ENCODE measurements at places on chromosomes 1 and 21. TPM values are rescaled to one million over a fixed set of nuclear protein-coding genes. Genes with fewer than 3 reads are reported as not detected.

DNA sequence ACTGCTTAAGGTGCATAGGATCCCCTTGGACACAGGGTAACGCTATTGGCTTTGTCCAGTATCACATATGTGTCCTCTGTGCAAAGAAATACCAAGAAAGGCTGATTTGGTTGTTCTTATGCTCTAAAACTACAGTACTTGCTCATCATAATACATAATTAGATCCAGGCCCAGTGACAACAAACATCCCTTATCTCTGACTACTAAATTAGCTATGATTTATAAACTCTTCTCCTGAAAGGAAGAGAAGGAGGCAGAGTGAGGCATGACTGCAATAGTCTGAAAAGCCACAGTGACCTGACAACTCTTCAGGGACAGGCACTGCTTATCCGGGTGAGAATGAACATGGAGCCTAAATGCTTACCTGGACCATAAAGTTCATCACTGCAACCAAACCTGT, 30.7 kb downstream of the MGST3 start:
- peaks cover 39% of the 10 kb centered on the region for H3K36me3 ChIP-seq
- no peak overlapping the region for H3K4me3 ChIP-seq
- no peaks in the 10 kb centered on the region for H3K4me1 ChIP-seq
- DNase-seq, result no peak
- no peak overlapping the region for H3K27ac ChIP-seq
- H3K27me3 ChIP-seq, result no peaks in the 10 kb centered on the region

- peak; percentile 66 for DNase-seq
- no peaks in the 10 kb centered on the region for H3K4me1 ChIP-seq
- no peaks in the 10 kb centered on the region for H3K36me3 ChIP-seq
- H3K27me3 ChIP-seq, result no peaks in the 10 kb centered on the region
- peak overlapping the region; percentile 55 for H3K4me3 ChIP-seq
Observed at GRCh38 chr1:7902478-7903085, 38.1 kb downstream of the TNFRSF9 start.

- no peak overlapping the region for H3K4me3 ChIP-seq
- H3K36me3 ChIP-seq, result no peaks in the 10 kb centered on the region
- no peak overlapping the region for H3K27ac ChIP-seq
- no peak for DNase-seq
Observed at GRCh38 chr21:40351006-40351405, 483.8 kb downstream of the PCP4 start.

GRCh38 chr1:97145321-97145956, 423.9 kb downstream of the PTBP2 start:
- H3K36me3 ChIP-seq, result no peaks in the 10 kb centered on the region
- H3K27ac ChIP-seq, result no peak overlapping the region
- H3K27me3 ChIP-seq, result no peaks in the 10 kb centered on the region
- no peak overlapping the region for H3K4me3 ChIP-seq
- DNase-seq, result no peak
- H3K4me1 ChIP-seq, result no peaks in the 10 kb centered on the region

DNA sequence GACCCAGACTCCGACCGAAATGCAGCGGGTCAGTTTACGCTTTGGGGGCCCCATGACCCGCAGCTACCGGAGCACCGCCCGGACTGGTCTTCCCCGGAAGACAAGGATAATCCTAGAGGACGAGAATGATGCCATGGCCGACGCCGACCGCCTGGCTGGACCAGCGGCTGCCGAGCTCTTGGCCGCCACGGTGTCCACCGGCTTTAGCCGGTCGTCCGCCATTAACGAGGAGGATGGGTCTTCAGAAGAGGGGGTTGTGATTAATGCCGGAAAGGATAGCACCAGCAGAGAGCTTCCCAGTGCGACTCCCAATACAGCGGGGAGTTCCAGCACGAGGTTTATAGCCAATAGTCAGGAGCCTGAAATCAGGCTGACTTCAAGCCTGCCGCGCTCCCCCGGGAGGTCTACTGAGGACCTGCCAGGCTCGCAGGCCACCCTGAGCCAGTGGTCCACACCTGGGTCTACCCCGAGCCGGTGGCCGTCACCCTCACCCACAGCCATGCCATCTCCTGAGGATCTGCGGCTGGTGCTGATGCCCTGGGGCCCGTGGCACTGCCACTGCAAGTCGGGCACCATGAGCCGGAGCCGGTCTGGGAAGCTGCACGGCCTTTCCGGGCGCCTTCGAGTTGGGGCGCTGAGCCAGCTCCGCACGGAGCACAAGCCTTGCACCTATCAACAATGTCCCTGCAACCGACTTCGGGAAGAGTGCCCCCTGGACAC, 534 bp downstream of the C1orf56 start:
- H3K36me3 ChIP-seq, result peaks cover 17% of the 10 kb centered on the region
- peaks cover 54% of the 10 kb centered on the region for H3K4me1 ChIP-seq
- no peaks in the 10 kb centered on the region for H3K27me3 ChIP-seq
- H3K27ac ChIP-seq, result peak overlapping the region; percentile 53
- peak overlapping the region; percentile 76 for H3K4me3 ChIP-seq
- peak; percentile 38 for DNase-seq

GRCh38 chr1:41571041-41571440, 86.6 kb upstream of the EDN2 start:
- no peak for DNase-seq
- H3K4me3 ChIP-seq, result no peak overlapping the region
- H3K27ac ChIP-seq, result no peak overlapping the region
- H3K36me3 ChIP-seq, result peaks cover 3% of the 10 kb centered on the region

DNA sequence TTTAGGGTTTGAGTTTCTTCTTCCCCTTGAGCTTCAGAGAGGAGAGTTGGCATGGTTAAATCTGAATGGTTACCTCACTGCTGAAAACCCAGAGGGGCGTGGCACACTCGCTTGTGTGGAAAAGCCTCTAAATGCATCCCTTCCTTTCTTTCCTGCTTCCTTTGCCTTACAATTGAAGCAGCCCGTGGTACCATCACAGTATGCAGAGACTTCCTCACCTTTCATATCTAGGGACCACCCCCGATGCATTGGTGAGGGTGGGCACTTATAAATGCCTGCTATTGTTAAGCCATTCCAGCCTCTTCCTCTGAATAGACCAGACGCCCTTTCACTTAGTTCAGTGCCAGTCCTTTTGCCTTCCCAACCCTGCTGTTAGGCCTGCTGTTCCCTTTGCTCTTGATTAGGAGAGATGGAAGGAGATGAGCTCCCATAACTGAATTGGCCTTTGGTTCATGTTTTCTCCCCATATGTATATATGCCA, 21.9 kb upstream of the LAX1 start:
- no peak overlapping the region for H3K4me3 ChIP-seq
- H3K27ac ChIP-seq, result no peak overlapping the region
- H3K36me3 ChIP-seq, result peaks cover 8% of the 10 kb centered on the region

- peak overlapping the region; percentile 14 for H3K27ac ChIP-seq
- H3K4me3 ChIP-seq, result no peak overlapping the region
- H3K4me1 ChIP-seq, result no peaks in the 10 kb centered on the region
- no peak for DNase-seq
- no peaks in the 10 kb centered on the region for H3K36me3 ChIP-seq
- no peaks in the 10 kb centered on the region for H3K27me3 ChIP-seq
Observed at GRCh38 chr1:65317866-65318653, 8.7 kb downstream of the DNAJC6 start.

DNA sequence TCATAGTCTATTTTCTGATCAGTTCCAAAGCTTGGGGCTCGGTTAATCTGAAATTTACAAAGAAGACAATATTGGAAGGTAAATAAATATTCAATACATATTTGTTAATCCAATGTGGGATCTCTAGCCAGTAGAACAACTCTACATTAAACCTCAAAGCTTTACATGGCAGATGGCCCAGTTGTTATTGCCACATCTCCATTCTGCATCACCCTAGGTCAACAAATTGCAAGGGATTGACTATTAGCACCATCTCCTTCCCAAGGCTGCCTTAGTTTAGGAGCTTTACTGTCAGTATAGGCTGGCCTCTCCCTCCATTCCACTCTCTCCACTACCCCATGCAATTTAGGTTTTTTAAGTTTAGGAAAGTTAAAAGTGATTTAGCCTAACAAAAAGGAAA, 69.7 kb downstream of the TTLL7 start:
- DNase-seq, result no peak
- no peak overlapping the region for H3K4me3 ChIP-seq
- H3K4me1 ChIP-seq, result no peaks in the 10 kb centered on the region
- H3K27ac ChIP-seq, result no peak overlapping the region

- no peak overlapping the region for H3K27ac ChIP-seq
- no peaks in the 10 kb centered on the region for H3K27me3 ChIP-seq
- H3K4me1 ChIP-seq, result peaks cover 30% of the 10 kb centered on the region
- no peaks in the 10 kb centered on the region for H3K36me3 ChIP-seq
- DNase-seq, result peak; percentile 4
Observed at GRCh38 chr1:58854576-58854975, 70.7 kb upstream of the JUN start.

DNA sequence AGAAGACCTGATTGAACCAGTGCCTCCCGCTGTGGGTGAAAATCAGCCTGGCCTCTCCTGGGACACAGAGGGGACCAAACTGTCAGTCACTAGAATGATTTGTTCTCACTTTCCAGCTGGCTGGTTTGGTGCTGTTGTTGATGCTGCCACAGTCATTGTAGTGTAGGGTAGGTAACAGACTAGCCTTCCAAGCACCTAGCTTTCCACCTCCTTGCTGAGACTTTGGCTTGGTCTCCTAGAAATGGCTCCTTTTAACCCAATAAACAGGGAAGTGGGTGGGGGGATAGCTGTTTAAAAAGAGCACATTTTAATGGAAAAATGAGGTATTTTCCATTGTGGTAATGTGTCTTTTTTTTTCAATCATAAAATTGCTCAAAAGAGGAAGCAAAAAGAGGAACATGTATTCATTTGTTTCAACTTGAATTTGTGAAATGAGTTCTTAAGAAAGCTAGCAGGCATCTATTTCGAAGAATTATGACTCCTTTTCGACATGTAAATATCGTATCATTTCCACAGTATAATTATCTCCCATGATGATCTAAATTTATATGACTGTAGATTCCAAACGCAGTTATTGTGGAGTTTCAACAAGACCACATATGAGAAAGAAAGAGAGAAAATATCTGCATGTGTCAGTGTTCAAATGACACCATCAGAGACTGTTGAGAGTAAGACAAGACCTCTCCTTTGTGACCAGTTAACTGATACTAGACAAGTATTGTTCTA, 190.1 kb downstream of the HLX start:
- H3K4me1 ChIP-seq, result no peaks in the 10 kb centered on the region
- H3K4me3 ChIP-seq, result no peak overlapping the region
- no peak overlapping the region for H3K27ac ChIP-seq
- DNase-seq, result no peak
- H3K27me3 ChIP-seq, result no peaks in the 10 kb centered on the region
- no peaks in the 10 kb centered on the region for H3K36me3 ChIP-seq

DNA sequence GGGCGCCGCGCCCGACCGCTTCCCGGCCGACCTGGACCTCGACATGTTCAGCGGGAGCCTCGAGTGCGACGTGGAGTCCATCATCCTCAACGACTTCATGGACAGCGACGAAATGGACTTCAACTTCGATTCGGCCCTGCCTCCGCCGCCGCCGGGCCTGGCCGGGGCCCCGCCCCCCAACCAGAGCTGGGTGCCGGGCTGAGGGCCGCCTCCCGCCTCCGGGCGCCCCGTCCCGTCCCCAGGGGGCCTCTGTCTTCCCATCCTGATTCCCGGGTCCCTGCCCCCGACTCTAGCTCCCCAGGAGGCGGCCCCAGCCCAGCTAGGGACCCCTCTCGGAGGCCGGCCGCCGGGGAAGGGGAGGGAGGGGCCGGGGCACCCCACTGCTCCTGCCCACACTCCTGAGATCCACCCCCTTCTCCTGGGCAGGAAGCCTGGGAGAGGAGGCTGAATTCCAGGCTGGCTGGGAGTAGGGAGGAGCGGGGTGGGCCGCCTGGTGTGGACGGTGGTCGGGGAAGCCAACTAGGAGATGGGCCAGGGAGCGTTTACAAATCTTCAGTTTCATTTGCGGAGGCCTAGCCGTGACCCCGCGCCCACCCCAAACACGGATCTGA, 21.4 kb downstream of the FOXO6 start:
- H3K4me3 ChIP-seq, result no peak overlapping the region
- no peak overlapping the region for H3K27ac ChIP-seq
- no peak for DNase-seq
- no peaks in the 10 kb centered on the region for H3K36me3 ChIP-seq

- H3K36me3 ChIP-seq, result no peaks in the 10 kb centered on the region
- no peak overlapping the region for H3K27ac ChIP-seq
- H3K4me1 ChIP-seq, result no peaks in the 10 kb centered on the region
- no peak for DNase-seq
- H3K4me3 ChIP-seq, result no peak overlapping the region
Observed at GRCh38 chr1:41296506-41296905, 54.4 kb upstream of the SCMH1 start.

DNA sequence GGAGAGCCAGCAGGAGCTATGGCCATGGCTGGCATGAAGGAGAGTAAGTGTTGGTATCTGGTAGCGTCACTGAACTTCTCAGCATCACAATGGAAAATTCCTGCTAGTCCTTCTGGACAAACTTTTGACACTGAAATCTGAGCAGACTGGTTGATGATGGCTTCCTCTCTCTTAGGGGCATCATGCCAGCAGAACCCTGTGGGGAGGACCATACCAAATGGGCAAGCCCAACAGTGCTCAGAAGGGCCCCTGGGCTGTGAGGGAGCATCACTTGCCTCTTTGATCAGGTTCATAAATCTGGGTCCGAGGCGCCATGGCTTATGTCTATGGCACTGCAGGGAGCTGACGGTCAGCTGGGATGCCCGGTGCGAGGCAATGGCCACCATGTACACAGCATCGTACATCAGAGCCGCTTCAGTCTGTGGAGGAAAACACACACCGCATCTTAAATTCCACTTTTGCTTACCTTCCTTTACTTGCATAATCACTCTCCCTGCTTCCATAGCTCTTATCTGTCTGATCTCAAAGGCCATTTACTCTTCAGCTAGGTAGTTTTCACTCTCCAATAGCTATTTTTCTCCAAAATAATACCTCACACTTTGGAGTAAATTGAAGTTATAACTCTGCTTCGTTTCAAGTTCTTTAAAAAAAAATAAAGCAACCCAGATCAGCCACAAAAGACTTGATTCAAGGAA, 297.1 kb downstream of the GRIK1 start:
- no peaks in the 10 kb centered on the region for H3K36me3 ChIP-seq
- peak overlapping the region; percentile 79 for H3K27ac ChIP-seq
- H3K27me3 ChIP-seq, result no peaks in the 10 kb centered on the region
- H3K4me1 ChIP-seq, result no peaks in the 10 kb centered on the region
- no peak overlapping the region for H3K4me3 ChIP-seq
- DNase-seq, result no peak

DNA sequence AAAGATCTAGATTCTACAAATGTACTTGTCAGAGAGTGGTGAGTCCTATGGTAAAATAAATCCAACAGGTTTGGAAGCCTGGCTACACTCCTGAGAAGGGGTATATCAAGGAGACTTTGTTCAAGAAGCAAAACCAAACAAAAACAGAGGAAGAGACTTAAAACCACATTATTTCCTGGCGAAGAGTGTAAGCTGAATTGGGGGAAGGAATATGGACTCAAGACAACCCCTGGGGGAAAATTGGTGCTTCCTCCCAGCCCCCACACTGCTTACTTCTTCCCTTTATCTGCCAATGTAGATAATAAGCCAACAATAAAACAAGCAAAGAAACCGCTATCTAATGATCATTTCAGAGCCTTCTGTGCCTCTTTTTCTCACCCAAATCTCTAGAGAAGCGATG, 48.4 kb upstream of the ZBTB18 start:
- no peak for DNase-seq
- H3K4me3 ChIP-seq, result no peak overlapping the region
- H3K4me1 ChIP-seq, result peaks cover 16% of the 10 kb centered on the region
- H3K27me3 ChIP-seq, result no peaks in the 10 kb centered on the region
- H3K27ac ChIP-seq, result no peak overlapping the region

The OPTC gene
- not detected for total RNA-seq

The CDK18 gene
- total RNA-seq, result 1.4 TPM

The OR6K3 gene
- not detected for total RNA-seq

The PRDX1 gene
- 849 TPM for total RNA-seq

The S100A7A gene
- total RNA-seq, result not detected

The CFAP74 gene
- not detected for total RNA-seq

The FCRL2 gene
- not detected for total RNA-seq
